Psoas muscle (tissue), 8 donors: ENCODE measurements at places on chromosomes 5 and 9.

- H3K27me3 ChIP-seq, result no peaks in the 10 kb centered on the region
- H3K4me3 ChIP-seq, result peak overlapping the region; percentile 86
- H3K27ac ChIP-seq, result peak overlapping the region; percentile 65
- no peak for DNase-seq
These were observed 384 bp upstream of the MRPS2 start for GRCh38 chr9:135500071-135500524.

DNA sequence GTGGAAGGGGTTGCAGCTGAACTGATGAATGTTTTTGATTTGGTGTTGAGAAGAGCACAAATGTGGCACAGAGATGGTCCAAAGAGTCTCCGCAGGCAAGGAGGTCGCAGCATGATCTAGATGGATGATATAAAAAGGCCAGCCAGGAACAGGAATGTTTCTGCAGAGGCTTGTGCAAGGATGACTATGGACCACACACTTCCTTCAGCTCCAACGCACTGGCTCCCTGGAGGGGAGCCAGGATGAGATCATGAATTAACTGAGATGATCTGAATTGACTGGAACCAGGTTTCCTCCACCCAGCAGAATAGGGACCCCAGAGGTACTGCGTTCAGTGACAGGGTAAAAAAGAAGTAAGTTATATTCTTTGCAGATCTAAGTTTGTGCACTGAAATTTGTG, 89.0 kb downstream of the ARSB start:
- H3K27me3 ChIP-seq, result no peaks in the 10 kb centered on the region
- no peaks in the 10 kb centered on the region for H3K4me1 ChIP-seq
- no peak overlapping the region for H3K27ac ChIP-seq
- no peak for DNase-seq

DNA sequence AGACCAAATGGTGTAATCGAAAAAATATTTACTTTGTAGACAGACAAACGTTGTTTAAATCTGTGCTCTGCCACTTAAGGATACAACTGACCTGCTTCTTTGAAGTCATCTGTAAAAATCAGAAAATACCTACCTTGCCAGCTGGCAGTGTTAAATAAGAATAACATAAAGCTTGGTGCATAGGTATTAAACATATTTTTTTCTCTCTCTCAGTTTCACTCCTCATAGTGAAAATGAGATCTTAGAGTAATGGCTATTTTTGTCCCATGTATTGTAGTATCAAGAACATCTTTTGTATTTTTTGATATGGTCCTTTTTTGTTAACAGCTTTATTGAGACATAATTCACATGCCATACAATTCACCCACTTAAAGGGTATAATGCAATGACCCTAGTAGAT, 17.9 kb upstream of the RANBP17 start:
- H3K36me3 ChIP-seq, result no peaks in the 10 kb centered on the region
- DNase-seq, result no peak
- H3K4me1 ChIP-seq, result no peaks in the 10 kb centered on the region
- no peak overlapping the region for H3K27ac ChIP-seq

GRCh38 chr5:171657473-171657872, 128.1 kb upstream of the SMIM23 start:
- DNase-seq, result no peak
- H3K27me3 ChIP-seq, result no peaks in the 10 kb centered on the region
- no peaks in the 10 kb centered on the region for H3K4me1 ChIP-seq
- no peaks in the 10 kb centered on the region for H3K36me3 ChIP-seq
- no peak overlapping the region for H3K4me3 ChIP-seq
